GM13977 (cell line): ENCODE measurements at places on chromosomes 16 and 17.

DNA sequence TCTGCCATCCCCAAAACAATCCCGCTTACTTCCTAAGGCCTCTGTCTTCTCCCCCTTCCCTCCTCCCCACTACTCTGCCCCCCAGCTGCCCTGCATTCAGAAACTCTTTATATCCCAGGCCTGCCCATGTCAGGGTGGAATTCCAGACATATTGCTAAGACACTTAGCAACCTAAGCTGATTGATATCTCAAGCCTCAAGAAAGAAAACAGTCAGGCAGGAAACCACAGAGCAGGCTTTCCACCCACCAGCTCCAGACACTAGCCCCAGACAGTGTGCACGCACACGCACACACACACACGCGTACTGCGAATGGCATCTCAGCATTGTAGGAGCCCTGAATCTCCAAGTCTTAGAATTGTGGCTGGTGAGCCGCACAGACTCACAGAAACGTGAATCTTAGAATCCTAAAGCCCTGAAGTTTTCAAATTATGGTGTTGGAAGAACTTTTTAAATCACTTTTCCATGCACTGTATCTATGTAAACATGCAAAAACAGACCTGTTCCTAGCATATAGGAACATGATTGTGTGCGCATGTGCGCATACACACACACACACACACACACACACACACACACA lies 8.8 kb upstream of the LPCAT2 start:
- DNase-seq: no peak

DNA sequence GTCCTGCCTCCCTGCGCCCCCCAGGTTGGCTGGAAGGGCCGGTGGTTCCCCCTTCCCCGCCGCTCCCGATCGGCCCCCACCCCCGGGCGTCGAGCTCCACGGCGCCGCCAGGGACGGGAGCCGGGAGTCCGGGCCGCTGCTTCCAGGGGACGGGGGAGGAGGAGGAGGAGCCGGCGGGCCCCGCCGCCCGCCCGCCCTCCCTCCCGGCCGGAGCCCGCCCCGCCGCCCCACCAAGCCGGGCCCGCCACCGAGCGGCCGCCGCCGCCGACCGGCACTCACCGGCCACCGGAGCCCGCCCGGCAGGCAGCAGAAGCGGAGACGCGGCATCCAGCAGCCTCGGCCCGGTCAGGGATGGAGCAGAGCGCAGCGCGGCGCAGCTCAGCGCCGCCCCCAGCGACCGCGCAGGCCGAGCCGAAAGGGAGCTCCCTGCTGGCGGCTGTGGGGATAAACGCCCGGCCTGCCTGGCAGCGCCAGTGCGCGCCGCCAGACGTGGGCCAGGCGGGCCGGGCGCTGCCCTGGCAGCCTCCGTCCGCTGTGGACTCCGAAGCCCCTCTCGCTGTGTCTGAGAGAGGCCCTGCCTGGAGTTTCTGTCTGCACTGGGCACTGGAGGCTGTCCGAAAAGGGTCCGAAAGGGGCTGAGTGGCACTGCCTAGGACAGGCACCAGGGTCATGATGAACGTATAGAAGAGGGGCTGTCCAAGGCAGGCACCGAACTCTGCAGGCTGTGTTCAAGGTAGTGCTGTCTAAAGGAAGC lies at the start of gene MYO18A:
MYO18A (minus strand) TSS at position 365 of the 754 bp plus-strand sequence. CDS start 13,458 bp downstream, outside the sequence.
- peak; percentile 97 for DNase-seq

DNA sequence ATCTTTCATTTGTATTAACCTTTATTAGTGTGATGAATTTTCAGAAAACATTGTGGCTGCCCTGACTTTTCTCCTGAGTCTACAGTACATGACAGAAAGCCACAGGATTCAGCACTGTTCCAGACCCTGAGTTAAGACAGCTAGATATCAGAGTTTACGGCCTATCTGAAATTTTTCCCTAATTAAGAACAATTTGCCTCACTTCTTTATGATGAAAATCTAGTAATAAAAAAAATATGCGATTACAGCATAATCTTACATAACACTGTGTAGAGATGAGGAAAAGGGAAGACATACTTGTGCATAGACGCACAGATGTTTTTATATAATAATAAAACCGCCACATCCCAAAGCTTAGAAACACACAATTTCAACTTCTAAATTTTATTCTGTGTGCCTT lies 7.3 kb downstream of the SPOP start:
- no peak for DNase-seq

DNA sequence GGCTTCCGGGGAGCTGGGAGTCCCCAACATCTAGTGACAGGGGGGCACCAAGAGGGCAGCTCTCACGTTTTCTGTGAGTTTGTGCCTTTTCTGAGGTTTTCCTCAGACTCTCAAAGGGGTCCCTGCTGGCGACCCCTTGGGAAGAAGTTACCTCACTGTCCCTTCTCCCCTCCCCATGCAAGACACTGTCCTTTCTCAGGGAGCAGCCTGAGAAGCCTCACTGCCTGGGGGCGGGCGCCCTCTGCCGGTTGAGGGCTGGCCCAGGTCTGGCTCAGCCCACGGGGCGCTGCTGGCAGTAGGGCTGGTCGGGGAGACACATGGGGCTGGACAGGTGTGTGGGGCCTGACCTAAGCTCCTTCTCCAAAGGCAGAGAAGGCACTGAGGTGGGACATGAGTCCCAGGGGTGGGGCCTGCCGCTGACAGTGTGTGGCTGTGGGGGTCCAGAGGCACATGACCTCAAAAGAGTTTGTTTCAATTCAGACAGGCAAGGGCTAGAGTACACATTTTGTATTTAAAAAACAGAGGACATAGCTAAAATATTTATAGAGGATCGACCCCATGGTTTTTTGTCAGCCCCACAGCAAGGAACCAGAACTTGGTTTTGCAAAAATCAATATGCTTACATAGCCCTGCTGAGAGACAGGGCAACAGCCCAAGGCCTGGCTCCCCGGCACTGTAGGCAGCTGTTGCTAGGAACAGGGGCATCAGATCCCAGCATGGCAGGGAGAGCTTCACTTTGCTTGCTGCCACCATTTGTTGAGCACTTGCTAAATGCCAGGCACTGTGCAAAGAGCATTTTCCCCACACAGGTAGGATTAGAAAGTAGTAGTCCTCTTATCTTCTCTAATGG lies 18.5 kb upstream of the ALDH3A1 start:
- peak; percentile 84 for DNase-seq

- no peak for DNase-seq
Observed at GRCh38 chr17:15966879-15967248, 21.9 kb downstream of the ADORA2B start.

GRCh38 chr16:56303880-56304279 lies 112.6 kb downstream of the GNAO1 start:
- no peak for DNase-seq

DNA sequence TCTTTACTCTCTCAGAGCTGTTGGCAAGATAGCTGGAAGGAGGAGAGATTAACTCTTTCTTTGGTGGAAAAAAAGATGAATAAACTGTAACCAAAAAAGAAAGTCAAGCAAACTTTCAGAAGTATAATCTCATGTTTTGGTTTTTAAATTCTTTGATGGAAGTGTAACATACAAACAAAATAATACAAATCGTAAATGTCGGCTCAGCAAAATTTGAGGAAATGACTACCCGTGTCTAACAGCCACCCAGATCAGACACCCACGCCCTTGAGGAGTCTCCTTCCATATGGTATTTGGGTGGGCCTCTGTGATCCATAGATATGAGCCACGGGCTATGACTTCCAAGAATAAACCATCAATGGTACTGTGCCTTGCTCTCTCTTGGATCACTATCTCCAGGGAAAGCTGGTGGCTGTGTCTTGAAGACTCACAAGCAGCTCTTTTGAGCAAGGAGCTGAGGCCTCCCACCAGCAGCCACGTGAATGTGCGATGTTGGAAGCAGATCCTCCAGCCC lies 9.6 kb upstream of the CD300C start:
- no peak for DNase-seq

GRCh38 chr16:51153577-51154031 lies 2.5 kb upstream of the SALL1 start:
- no peak for DNase-seq
